ENCODE measurements at places on chromosomes 2 and 18.

GRCh38 chr2:119598596-119599263 is 54.5 kb downstream of the CFAP221 start:
- DNase-seq, result no peak

DNA sequence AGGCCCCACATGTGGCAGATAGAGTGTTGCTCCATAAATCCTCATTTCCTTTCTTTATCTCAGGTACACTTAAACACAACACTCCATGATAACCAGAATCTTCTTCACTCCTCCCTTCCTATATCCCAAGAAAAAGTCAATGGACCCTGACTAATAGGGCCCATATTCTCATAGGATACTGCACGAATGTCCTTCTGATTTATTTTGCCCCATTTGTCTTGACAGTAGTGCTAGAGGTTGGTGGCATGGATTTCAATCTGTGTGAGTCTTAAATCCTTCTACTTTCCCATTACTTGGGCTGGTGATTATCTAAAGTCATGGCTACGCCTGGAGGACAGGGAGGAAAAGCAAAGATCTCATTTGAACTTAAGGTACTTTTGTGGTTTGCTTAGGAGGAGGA is 156.0 kb downstream of the ACOXL start:
- no peak for DNase-seq

GRCh38 chr18:46247942-46248341 is 143.8 kb downstream of the HAUS1 start:
- DNase-seq, result no peak

- no peak for DNase-seq
Observed at GRCh38 chr2:69279931-69280681, 106.9 kb downstream of the GFPT1 start.

GRCh38 chr2:200431996-200432705 is 77.7 kb downstream of the KCTD18 start:
- no peak for DNase-seq

DNA sequence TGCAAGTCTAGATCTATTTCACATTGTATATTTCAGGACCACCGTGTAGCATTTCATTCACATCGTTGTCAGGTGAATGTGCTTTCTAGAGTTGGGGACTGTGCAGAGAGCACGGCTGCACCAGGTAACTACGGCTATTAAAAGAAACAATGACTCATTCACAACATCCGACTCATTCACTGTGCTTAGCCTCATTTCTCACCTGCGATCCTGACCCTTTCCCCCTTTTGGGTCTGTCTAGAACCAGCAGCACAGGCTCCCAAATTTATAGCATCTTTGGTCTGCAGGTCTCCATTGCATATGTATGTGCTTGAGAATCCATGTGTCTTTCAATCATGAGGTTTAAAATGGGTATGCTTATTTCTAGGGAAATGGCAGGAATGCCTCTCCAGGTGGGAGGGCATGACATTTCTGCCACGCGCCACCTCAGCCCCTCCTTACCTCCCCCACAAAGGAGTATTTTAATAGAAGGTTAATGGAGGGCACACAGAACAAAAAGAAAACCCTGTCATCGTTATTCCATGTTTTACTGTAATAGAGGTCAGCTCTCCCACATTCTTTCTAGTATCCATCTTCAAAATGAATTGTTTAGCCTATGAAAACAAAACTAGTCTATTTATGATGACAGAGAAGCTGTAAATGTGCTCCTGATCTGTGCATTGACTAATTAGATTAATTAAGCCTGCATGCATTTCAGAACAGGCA is 246.7 kb upstream of the EPHA4 start:
- DNase-seq, result no peak

DNA sequence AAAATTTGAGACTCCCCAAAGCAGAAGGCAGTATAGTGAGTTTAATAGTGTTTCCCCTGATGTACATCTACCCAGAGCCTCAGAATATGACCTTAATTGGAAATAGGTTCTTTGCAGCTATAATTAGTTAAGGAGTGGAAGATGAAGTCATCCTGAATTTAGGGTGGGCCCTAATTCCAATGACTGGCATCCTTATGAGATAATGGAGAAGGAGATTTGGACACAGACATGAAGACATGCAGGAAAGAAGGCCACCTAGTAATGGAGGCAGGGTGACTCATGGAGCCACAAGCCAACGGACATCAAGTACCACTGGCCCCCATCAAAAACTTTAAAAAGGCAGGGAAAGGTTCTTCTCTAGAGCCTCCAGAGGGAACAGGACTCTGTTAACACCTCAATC is 308.9 kb downstream of the TXNL1 start:
- DNase-seq, result no peak

GRCh38 chr2:76749858-76750257 is 772.3 kb downstream of the LRRTM4 start:
- no peak for DNase-seq

DNA sequence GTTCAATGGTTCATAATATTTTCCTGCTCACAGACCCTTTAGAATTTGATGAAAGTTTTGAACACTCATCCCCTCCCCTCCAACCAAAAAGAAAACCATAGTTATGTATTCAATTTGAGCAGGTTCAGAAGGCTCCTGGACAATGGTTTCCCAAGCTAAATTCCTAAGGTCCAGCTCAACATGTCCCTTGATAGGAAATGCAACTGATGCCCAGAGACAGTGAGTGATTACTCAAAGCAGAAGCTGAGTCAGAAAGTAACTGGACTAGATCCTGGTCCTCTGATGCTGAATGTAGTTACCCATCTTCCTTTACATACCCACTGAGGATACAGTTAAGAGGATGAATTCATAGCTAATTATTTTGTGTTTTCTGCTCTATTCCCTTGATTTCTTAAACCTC is 218.9 kb upstream of the NCKAP5 start:
- DNase-seq, result no peak

- no peak for DNase-seq
Observed at GRCh38 chr2:172395503-172395902, 31.9 kb upstream of the ITGA6 start.

- DNase-seq, result no peak
Observed at GRCh38 chr2:19775838-19776237, 125.9 kb downstream of the TTC32 start.

DNA sequence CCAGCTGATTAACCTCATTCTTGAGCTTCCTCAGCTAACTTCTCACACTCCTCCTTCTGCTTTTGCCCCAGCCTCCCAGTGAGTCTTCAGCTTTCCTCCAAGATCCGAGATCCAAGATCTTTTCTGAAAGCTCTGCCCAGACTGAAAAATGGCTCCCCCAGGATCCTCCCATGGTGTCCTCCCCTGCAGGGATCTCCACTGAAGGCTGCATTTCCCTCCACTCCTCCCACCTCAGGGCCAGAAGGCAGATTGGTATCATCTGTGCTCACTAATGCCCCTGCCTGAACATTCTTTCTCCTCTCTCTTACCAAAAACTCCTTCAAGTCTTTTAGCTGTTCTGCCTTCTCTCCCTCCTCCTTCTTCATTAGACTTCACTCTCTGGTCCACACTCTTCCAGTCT is 6.1 kb upstream of the FOXI3 start:
- DNase-seq, result no peak

GRCh38 chr2:217017456-217018252 is 157.8 kb upstream of the TNP1 start:
- no peak for DNase-seq

DNA sequence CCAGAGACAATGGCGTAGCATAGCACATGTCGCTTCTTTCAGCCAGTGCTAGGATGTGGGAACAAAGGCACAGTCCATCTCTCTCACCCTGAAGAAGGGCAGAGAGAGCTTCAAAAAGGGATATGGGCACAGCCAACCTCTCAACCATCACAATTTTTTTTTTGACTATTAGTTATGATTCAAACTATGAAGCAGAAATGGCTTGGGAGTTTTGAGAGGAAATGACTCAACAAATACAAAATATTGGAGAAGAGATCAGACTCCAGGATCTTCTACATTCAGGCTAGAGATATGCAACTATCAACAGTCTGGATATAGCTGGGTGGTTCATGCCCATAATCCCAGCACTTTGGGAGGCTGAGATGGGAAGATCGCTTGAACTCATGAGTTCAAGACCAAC is 109.1 kb downstream of the MCFD2 start:
- DNase-seq, result no peak

GRCh38 chr18:62101321-62101721 is 85.5 kb downstream of the PIGN start:
- no peak for DNase-seq

DNA sequence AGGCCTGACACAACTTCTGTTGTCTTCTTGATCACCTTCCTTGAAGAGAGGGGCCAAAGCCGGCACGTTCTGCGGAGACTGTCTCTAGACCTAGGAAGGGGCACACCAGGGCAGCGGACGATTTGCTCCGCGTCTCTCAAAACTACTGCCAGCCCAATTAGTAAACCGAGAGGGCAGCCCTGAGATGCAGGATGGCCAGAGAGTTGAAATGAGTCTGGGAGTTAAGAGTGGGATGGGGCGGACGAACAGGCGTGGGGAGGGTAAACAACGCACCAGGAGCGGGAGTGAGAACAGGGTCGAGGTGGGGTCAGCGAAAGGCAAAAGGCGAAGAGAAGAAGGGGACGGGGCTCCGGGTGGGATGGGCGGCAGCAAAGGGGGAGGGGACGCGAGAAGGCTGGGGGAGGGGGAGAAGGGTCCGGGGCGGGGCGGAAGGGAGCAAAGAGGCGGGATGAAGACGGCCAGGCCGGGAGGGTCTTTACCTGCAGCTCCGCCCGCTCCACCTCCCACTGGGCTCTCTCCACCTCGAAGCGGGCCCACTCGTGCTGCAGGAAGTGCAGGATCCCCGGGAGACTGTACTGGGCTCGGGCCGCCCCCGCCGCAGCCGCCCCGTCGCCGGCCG is 476 bp downstream of the STRN start:
- DNase-seq, result no peak

GRCh38 chr2:242027676-242028450 is 158.3 kb downstream of the RTP5 start:
- no peak for DNase-seq

GRCh38 chr2:218805627-218806026 is 23.7 kb downstream of the CYP27A1 start:
- DNase-seq, result no peak

Measured in activated CD8-positive, alpha-beta memory T cell treated with anti-CD3 and anti-CD28 coated beads for 1 hour (primary cell).